ENCODE measurements at places on chromosomes 2 and 18. TPM values are rescaled to one million over a fixed set of nuclear protein-coding genes. Genes with fewer than 3 reads are reported as not detected.

DNA sequence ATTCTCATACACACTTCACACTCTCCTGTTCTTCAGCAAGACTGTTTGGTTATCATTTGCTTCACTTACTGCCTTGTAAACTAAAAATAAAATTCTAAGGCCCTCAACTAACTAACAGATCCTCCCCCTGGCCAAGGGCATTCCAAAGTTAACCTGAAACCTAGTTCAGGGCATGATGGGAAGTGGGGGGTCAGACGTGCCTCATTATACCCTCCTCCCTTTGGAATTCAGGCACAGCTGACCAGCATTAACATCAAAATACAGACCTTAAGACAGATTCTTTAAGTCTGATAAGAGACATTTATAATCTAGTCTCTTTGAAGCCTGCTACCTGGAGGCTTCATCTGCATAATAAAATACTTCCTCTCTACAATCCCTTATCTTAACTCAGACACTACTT, 221.0 kb downstream of the NOL4 start:
- no peaks in the 10 kb centered on the region for H3K27me3 ChIP-seq
- H3K4me3 ChIP-seq = no peak overlapping the region
- H3K27ac ChIP-seq = no peak overlapping the region
- no peaks in the 10 kb centered on the region for H3K36me3 ChIP-seq

DNA sequence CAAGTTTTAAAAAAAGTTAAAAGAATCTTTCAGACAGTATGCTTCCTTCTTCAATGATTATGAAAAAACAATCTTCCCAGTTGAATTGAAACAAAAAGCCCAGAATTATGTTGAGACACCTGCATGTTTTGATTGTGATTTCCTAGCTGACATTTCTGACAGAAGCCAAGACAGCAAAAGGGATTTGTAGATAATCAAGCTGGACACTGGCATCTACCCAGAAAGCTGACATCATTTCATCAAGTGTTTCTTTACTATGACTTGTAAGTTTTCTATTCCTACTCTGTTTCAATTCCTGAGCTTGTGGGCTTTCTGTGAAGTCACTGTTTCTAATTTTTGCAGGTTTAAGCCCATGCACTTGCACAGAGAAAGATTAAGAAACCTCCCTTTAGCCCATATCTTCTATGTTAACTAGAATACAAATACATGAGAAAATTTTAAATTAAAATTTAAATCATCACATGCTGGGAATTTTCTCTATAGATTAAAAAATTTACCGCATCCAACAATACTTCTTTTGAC, 82.9 kb upstream of the CCDC85A start:
- no peak overlapping the region for H3K4me3 ChIP-seq
- no peak overlapping the region for H3K27ac ChIP-seq
- H3K27me3 ChIP-seq = no peaks in the 10 kb centered on the region
- no peaks in the 10 kb centered on the region for H3K4me1 ChIP-seq

GRCh38 chr2:74756356-74756890, 77.5 kb upstream of the HK2 start:
- H3K36me3 ChIP-seq = no peaks in the 10 kb centered on the region
- no peaks in the 10 kb centered on the region for H3K27me3 ChIP-seq
- H3K27ac ChIP-seq = no peak overlapping the region
- DNase-seq = no peak

GRCh38 chr18:49617329-49617695, 55.5 kb downstream of the LIPG start:
- no peaks in the 10 kb centered on the region for H3K27me3 ChIP-seq
- no peak for DNase-seq
- no peaks in the 10 kb centered on the region for H3K4me1 ChIP-seq
- no peak overlapping the region for H3K4me3 ChIP-seq
- H3K27ac ChIP-seq = no peak overlapping the region

AQP12B gene
- not detected for total RNA-seq

REG1B gene
- not detected for total RNA-seq

GBX2 gene
- total RNA-seq = not detected

CRYGC gene
- total RNA-seq = not detected

Measured in T-cell (primary cell).